ENCODE measurements at places on chromosomes 3 and 15. TPM values are rescaled to one million over a fixed set of nuclear protein-coding genes. Genes with fewer than 3 reads are reported as not detected.

CFAP20DC gene
- 1.2 TPM for total RNA-seq

GOLGA6A gene
- total RNA-seq = not detected

FSIP1 gene
- total RNA-seq = 0.38 TPM

CPNE4 gene
- total RNA-seq = 1.9 TPM

AGTR1 gene
- 7.4 TPM for total RNA-seq

CLDN11 gene
- total RNA-seq = 12.4 TPM

GPR160 gene
- total RNA-seq = 20.4 TPM

DNASE1L3 gene
- total RNA-seq = 1.2 TPM

C3orf33 gene
- 2.6 TPM for total RNA-seq

CAND2 gene
- 3.7 TPM for total RNA-seq

ULK3 gene
- total RNA-seq = 37.4 TPM

CPEB1 gene
- total RNA-seq = 1.3 TPM

MB21D2 gene
- 4.1 TPM for total RNA-seq

ECE2 gene
- not detected for total RNA-seq

GLDN gene
- total RNA-seq = 20.5 TPM

IRAK2 gene
- 3.3 TPM for total RNA-seq

ANKRD63 gene
- not detected for total RNA-seq

P2RY13 gene
- 16.4 TPM for total RNA-seq

CSNK1G1 gene
- 20.3 TPM for total RNA-seq

EFHB gene
- total RNA-seq = not detected

BFSP2 gene
- not detected for total RNA-seq
